ENCODE measurements at places on chromosomes 12 and 14. TPM values are rescaled to one million over a fixed set of nuclear protein-coding genes. Genes with fewer than 3 reads are reported as not detected.

DNA sequence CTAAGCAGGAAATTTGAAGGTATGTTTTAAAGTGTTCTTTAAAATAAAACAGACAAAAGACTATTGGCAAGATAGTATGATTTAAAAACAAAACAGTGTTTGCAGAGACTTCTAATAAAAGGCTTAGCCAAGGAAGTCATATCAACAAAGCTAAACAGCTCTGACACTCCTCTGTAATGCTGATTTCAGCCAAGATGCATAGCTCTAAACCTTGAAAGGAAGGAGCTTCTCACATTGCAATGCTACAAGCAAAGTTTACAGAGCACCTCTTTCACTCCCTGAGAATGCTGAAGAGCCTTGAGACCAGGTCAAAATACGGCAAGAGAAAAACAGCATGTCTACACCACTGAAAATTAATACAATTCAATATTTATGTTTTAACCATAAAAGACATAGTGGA lies 51.8 kb downstream of the PARP11 start:
- H3K27ac ChIP-seq, result no peak overlapping the region
- no peaks in the 10 kb centered on the region for H3K27me3 ChIP-seq
- H3K4me1 ChIP-seq, result peaks cover under 1% of the 10 kb centered on the region
- peaks cover 6% of the 10 kb centered on the region for H3K36me3 ChIP-seq
- DNase-seq, result no peak
- H3K4me3 ChIP-seq, result no peak overlapping the region

- DNase-seq, result no peak
- H3K36me3 ChIP-seq, result peaks cover 3% of the 10 kb centered on the region
- no peak overlapping the region for H3K4me3 ChIP-seq
- no peak overlapping the region for H3K27ac ChIP-seq
- no peaks in the 10 kb centered on the region for H3K4me1 ChIP-seq
These were observed 26.0 kb downstream of the SMUG1 start for GRCh38 chr12:54162741-54163140.

GRCh38 chr14:79831195-79831892 lies 380.0 kb downstream of the DIO2 start:
- H3K4me3 ChIP-seq, result no peak overlapping the region
- no peak overlapping the region for H3K27ac ChIP-seq
- H3K27me3 ChIP-seq, result no peaks in the 10 kb centered on the region
- no peaks in the 10 kb centered on the region for H3K36me3 ChIP-seq
- H3K4me1 ChIP-seq, result peaks cover 6% of the 10 kb centered on the region

SLC7A8 gene
- 0.89 TPM for total RNA-seq

FGF6 gene
- total RNA-seq, result not detected

DNA sequence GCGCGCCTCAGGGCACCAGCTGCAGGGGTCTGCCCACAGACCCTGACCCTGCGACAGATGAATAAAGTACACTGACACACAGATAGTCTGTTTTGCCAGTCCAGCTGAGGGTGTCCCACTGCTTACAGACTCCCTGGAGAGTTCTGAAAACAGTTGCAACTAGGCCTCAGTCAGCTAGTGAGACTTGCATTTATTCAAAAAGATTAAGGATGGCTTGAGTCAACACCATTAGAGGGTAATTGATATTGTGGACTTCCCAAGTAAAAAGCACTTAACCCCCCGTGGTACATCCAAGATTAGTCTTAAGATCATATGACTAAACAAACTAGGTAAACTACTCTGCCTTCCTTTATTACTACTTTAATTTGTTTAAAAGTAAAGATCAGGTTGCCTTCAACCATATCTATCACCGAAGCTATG lies 11.1 kb upstream of the PSEN1 start:
- no peak for DNase-seq
- H3K4me1 ChIP-seq, result no peaks in the 10 kb centered on the region
- H3K36me3 ChIP-seq, result peaks cover 20% of the 10 kb centered on the region
- no peaks in the 10 kb centered on the region for H3K27me3 ChIP-seq

DNA sequence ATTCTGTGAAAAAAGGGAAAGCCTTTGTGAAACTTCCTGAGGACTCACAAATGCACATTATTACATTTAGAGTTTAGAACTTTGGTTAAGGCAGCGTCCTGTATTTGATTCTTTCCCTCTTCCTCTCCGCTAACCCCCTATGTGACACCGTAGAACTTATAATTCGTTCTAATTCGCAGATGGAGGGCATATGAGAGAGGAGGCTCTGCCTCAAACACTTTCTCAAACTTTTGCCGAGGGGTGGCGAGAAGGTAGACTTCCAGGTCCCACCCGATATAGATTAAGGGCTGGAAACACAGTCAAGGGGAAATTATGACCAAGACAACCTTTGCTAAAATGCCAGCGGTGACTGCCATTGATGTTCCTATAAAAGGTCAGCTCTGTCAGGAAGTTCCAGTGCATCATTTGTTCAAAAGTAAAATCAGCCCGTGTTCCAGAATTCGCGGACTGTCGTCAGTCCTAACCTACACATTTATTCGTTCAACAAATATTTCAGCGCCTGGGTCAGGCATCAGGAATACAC lies 904 bp upstream of the PAPOLA start:
- peak overlapping the region; percentile 99 for H3K4me3 ChIP-seq
- peaks cover 40% of the 10 kb centered on the region for H3K4me1 ChIP-seq
- no peak for DNase-seq
- H3K27me3 ChIP-seq, result no peaks in the 10 kb centered on the region

- no peaks in the 10 kb centered on the region for H3K27me3 ChIP-seq
- H3K4me3 ChIP-seq, result no peak overlapping the region
- H3K4me1 ChIP-seq, result peaks cover 65% of the 10 kb centered on the region
These were observed 100.5 kb downstream of the LRRC74A start for GRCh38 chr14:76926521-76927251.

TAC3 gene
- not detected for total RNA-seq

DNA sequence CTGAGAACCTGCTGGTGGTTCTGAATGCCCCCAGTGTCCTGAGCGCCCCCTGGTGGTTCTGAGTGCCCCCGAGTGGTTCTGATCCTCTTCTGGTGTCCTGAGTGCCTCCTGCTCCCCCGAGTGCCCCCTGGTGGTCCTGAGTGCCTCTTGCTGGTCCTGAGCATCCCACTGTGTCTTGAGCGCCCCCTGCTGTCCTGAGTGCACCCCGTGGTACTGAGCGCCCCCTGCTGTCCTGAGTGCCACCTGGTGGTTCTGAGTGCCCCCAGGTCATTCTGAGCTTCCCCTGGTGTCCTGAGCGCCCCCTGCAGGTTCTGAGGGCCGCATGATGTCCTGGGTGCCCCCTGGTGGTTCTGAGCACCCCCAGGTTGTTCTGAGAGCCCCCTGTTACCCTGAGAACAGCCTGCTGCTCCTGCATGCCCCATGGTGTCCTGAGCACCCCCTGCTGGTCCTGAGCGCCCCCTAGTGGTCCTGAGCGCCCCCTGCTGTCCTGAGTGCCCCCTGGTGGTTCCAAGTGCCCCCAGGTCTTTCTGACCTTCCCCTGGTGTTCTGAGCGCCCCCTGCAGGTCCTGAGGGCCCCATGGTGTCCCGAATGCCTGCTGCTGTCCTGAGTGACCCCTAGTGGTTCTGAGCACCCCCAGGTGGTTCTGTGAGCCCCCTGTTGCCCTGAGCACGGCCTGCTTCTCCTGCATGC lies 1165.4 kb downstream of the TMEM121 start:
- no peaks in the 10 kb centered on the region for H3K4me1 ChIP-seq
- H3K27me3 ChIP-seq, result no peaks in the 10 kb centered on the region
- H3K36me3 ChIP-seq, result no peaks in the 10 kb centered on the region
- H3K4me3 ChIP-seq, result no peak overlapping the region

TMEM117 gene
- total RNA-seq, result 20.0 TPM

- no peak for DNase-seq
- no peak overlapping the region for H3K4me3 ChIP-seq
- H3K27me3 ChIP-seq, result no peaks in the 10 kb centered on the region
- peaks cover 25% of the 10 kb centered on the region for H3K36me3 ChIP-seq
- peaks cover 22% of the 10 kb centered on the region for H3K4me1 ChIP-seq
These were observed 66.0 kb downstream of the FLRT2 start for GRCh38 chr14:85595981-85596380.

FLVCR2 gene
- total RNA-seq, result 1.7 TPM

DNA sequence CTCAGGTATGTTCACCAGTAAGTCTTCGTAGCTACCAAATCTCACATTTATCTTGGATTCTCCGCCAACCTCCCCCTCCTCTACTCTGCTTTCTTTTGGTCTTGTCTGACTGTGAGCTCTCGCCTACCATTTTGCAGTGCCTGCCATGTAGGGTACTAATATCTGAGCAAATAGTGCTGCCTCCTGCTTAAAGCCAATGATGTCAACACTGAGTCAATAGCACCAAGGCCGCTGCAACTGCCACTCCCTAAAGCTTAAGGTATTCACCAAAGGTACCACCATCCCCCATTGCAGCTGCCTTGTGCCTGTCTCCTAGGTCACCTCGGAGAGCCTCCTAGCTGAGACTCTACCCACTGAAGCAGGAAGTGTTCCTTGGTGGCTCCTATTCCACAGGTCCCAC lies 114.8 kb upstream of the FUT8 start:
- DNase-seq, result no peak
- no peaks in the 10 kb centered on the region for H3K27me3 ChIP-seq
- H3K27ac ChIP-seq, result no peak overlapping the region
- H3K36me3 ChIP-seq, result no peaks in the 10 kb centered on the region
- no peaks in the 10 kb centered on the region for H3K4me1 ChIP-seq
- H3K4me3 ChIP-seq, result no peak overlapping the region

GRCh38 chr14:87002776-87003175 lies 990.2 kb downstream of the GALC start:
- H3K36me3 ChIP-seq, result no peaks in the 10 kb centered on the region
- no peak for DNase-seq
- H3K4me1 ChIP-seq, result peaks cover 3% of the 10 kb centered on the region
- no peak overlapping the region for H3K4me3 ChIP-seq
- no peaks in the 10 kb centered on the region for H3K27me3 ChIP-seq

GRCh38 chr12:15050659-15051058 lies 77.8 kb downstream of the PDE6H start:
- H3K4me1 ChIP-seq, result peaks cover 32% of the 10 kb centered on the region
- H3K27ac ChIP-seq, result no peak overlapping the region
- no peaks in the 10 kb centered on the region for H3K36me3 ChIP-seq
- DNase-seq, result no peak
- no peaks in the 10 kb centered on the region for H3K27me3 ChIP-seq

DNA sequence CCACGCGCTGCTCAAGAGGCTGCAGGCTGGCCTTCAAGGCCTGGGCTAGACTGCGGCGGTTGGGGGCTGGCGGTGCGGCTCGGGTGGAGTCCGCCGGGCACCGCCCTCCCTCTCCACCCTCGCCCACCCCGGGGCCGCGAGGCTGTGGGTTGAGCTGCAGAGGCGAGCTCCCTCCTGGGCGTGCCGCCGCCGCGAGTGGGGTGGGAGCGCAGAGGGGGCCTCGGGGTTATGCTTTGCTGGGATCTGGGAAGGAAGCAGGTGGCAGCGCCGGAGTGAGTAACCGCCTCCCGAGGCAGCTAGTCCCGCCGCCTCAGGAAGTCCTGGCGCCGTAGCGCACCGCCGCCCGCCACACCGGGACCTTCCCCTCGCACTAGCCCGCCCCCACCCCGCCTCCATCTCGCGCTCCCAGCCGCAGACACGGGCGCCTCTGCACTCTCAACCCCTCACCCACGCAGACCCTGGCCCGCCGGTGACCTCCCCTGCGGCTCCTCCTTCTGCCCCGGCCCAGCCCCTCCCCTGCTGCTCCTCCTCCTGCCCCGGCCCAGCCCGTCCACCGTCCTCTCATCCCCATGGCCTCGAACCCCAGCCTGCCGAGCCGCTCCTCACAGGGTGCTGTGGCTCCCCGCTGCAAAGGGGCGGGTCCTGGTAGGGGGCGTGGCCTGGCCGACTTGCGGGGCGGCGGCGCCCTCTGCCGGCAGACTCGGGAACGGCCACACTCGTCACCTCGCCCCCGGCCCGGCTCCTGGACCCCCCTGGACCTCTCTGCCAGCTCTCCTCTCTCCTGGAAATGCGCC lies 16.6 kb downstream of the TAMALIN start:
- peak overlapping the region; percentile 12 for H3K27ac ChIP-seq
- H3K27me3 ChIP-seq, result no peaks in the 10 kb centered on the region
- DNase-seq, result no peak
- H3K36me3 ChIP-seq, result no peaks in the 10 kb centered on the region
- peak overlapping the region; percentile 74 for H3K4me3 ChIP-seq

RBP5 gene
- not detected for total RNA-seq

RERGL gene
- total RNA-seq, result 0.27 TPM

NOS1 gene
- not detected for total RNA-seq
